ENCODE measurements at places on chromosomes 7 and 10.

GRCh38 chr7:84617265-84618030 lies 422.9 kb upstream of the SEMA3A start:
- no peak for DNase-seq

DNA sequence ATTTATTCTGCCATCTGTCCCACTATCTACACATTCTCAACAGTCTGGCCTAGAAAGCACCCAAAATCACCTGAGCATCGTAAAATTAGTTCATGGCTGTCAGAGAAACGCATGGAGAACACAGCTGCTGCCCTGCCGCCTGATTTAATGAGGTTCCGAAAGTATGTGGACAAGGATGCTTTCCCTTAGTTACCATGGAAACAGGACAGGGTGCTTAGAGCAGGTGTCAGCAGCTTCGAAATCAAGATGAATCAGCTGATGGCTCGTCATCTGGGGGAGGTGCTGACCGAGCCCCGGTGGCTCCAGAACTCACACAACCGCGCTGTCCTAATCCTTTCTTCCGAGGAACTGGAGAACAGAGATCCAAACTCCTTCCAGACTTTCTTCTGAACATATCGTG lies 151.5 kb downstream of the TEX36 start:
- DNase-seq, result peak; percentile 15

DNA sequence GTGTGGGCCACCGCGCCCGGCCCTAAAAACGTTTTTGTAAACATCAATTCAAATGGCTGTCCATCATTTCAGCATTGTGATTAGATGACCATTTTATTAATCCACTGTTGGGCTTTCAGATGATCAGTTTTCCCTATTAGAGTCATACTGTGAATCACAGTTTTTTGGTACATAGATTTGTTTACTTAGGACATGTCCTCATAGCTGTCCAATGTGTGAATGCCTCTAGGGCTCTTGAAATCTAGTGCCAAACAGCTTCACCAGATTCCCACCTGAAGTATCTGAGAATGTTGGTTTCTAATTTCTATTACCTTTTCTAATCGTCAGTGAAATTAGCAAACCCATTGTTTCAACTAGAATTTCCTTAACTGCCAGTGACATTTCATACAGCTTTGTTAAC lies 66.8 kb downstream of the UPF2 start:
- DNase-seq, result no peak

GRCh38 chr10:92082583-92083280 lies 159.2 kb downstream of the BTAF1 start:
- DNase-seq, result no peak

DNA sequence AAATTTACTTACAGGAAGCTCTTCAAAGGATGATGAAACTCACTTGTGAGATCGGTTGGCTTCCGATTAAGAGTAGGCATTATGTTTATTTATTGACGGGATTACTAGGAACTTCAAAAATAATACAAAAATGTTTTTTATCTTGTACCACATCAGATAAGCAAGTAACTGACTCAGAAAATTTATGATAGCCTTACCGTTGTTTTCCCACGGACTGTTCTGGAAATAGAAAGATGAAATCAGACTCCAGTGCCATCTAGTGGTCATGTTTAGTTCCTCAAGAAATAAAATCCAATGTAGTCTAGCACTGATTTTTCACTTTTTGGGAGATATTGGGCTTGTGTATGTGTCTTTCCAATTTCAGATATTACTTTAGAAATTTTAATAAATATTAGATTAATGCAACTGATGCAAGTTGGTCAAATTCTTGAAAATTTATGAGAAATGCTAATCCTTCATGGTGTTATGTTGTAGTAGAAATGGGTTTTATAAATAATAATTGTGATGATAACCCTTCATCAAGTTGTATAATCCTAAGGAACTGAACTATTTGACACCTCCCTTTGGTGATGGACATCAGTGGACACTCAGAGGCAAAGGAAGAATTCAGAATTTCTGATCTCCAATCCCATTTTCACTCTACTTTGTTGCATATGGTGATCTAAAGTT lies 168.8 kb downstream of the TMEM26 start:
- DNase-seq, result peak; percentile 14

DNA sequence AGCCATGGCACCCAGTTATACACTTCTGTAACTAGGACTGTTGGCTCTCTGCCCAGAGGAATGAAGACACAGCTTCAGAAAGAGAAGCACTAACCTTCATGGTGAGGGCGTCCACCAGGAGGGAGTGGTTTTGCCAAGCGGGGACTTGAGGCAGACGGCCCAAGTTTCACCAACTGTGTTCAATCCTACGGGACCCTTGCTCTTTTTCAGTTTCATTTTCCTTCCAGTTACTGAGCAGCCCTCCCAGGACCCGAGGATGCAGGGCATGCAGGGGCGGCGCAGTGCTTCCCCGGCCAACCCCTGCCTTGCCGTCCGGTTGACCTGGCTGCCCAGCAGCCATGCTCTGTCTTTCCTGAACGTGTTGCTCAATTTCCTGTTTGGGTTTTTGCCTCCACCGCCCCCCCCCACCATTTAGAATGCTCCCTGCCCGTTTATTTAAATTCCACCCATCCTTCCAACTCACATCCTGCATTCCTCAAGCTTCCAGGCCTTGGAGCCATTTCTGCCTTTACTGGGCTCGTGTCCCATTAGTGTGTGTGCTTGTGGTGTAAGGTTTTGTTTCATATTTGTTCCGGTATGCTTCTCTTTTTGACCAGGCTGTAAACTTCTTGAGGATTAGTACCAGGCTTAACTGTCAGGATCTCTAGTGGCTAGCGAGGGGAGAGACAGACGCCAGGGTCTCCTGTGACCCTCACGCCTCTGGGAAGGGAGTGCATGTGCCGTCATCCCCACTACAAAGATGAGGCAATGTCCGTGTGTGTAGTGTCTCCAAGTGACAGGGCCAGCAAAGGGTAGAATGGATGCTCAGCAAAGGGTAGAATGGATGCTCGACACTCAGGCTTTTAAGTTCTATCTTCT lies 31.6 kb downstream of the IL15RA start:
- no peak for DNase-seq

DNA sequence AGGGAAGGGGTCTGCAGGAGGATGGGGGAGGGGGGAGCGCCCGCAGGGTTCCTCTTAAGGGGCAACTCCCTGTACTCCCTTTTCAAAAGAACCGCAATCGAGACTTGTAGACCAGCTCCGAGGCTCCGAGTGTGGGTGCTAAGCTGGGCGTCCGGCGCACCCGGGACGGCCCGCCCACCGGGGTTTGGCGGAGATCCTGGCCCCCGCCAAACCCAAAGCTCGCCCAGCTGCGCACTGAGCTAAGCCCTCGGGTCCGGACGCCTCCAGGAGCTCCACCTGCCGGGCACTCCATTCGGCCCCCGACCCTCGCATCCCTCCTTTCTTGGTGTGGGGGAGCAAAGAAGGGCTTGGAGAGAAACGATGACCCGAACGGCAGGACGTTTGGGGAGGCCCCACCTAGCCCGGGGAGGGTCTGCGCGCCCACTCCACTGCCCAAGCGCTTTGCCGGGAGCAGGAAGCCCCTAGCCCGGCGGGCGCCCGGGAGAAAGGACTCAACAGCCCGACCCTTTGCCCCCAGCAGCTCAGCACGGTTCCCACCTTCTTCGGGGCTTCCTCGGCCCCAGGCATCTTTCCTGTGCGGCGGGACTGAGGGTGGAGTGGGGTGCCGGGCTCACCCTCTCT lies 651 bp downstream of the AFAP1L2 start:
- no peak for DNase-seq

DNA sequence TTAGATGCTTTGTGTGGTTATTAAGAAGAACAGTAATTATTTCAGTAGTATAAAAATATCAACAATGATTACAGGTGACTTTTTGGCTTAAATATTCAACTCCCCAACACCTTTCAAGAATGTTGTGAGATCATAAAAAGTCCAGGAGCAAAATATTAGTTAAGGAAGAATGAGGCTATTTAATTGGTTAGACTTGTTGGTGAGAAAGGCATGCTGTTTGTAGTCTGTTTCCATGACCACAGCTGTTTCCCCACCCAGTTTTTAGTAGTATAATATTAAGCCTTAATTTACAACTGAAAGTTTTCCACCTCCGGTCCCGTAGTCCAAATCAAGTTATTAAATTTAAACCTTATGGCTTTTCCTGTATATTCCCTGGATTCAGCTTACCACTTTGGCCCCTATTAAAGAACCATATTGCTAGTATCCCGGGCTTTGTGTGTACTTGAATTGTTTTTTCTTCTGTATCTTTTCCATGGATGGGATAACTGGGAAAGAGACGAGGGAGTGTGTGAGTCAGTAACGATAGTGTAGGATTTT lies 133.3 kb downstream of the CELF2 start:
- no peak for DNase-seq

GRCh38 chr10:70993051-70993450 lies 104.7 kb upstream of the PCBD1 start:
- no peak for DNase-seq

GRCh38 chr10:3099291-3100092 lies 32.1 kb downstream of the PFKP start:
- no peak for DNase-seq

GRCh38 chr7:117854186-117854585 lies 19.1 kb downstream of the CTTNBP2 start:
- no peak for DNase-seq

DNA sequence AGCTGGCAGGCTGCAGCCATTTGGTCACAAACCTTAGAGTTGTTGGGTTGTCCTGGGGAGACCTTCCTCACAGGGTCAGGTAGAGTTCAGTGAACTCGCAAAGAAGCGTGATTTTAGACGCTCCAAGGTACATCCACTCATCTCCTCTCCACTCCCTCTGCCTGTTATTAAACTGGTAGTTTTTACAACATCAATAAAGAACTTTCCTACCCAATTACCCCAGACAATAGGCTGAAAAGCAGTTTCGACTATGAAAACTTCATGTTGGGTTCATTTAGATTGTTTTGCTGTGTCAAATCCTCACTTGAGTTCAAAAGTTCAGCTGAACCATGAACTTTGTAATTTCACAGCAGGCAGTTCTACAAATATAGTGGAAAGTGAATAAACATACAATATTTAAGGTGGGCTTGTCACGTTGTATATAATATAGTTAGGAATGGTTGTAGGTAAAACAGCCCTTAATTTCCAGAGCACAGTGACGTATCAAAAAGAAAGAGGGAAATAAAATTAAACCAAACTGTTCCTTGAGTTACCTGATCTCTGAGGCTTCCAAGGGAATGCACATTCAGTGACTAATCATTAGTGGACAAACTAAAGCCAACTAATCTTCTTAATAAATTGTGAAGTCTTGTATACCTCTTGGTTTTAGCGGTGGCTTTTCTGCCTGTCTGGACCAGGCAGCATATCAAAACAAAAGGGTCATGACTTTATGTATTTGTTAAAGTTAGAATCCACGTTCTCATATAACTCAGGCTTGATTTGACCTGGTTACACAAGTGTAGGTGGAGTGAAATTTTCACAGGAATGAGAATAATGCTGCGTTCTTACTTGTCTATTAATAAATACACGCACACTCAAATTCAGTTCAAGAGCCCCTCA lies 100.5 kb downstream of the CYP26A1 start:
- DNase-seq, result no peak

DNA sequence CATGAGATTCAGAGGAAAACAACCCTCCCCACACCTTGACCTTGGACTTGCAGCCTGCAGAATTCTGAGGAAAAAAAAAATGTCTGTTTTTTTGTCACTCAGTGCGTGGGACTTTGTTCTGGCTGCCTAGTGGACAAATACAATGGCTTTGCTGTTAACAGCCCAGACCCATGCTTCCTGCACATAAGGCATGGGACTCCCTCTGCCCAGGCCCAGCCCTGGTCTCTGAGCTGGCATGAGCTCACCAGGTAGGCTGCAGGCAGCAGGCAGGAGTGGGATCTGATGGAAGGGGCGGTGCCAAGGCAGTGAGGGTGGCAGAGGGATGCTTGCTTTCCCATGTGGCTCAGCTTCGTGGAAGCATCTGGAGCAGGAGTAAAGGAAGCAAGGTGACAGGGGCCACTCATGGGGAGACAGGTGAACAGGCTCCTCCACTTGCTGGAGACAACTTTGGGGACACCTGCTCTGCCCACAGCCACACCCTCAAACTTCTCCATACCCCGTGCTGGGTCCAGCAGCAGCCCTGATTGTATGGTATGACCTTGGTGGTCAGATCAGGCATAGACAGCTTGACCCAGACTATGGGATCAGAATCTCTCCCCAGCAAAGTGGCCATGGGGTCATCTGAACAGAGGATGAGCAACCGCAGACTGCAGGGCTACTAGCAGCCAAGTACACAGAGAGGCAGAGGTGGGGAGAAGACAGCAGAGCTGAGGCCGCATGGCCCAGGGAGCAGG lies 27.0 kb downstream of the ANXA8 start:
- DNase-seq, result no peak

DNA sequence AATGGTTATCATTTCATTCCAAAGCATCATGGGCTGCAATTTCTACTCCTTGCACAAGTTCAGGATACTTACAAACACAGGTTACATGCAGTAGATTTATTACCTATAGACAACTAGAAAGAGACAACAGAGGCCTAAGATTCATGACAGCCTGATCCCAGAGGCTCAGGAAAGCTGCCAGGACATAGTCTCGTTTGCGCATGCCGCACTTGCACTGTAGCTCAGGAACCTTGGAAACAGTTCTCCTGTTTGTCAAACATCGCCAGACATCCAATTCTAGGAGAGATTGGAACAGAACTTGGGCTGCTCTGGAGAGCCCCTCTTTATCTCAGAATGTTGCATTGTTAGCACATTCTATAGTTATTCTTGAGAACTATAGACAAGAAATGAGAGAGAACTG lies 216.2 kb upstream of the CDC14C start:
- no peak for DNase-seq

DNA sequence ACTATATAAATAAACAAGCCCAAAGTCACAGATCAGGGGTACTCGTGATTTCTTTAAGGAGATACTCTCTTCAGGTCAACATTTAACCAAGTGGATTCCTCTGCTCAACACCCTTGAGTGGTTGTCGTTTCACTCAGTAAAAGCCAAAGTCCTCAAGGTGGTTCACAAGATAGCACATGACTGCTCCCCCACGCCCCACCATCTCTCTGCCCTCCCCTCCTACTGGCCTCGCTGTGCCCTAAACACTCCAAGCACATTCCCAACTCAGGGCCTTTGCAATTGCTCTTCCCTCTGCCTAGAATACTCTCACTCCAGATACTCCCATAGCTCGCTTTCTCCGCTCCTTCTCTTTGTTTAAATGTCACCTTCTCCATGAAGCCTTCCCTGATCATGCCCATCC lies 72.1 kb upstream of the FHIP2A start:
- DNase-seq, result no peak

- no peak for DNase-seq
Measured at GRCh38 chr7:30040938-30041337, 12.7 kb downstream of the PLEKHA8 start.

- peak; percentile 9 for DNase-seq
Measured at GRCh38 chr10:3948843-3949242, 163.8 kb upstream of the KLF6 start.

DNA sequence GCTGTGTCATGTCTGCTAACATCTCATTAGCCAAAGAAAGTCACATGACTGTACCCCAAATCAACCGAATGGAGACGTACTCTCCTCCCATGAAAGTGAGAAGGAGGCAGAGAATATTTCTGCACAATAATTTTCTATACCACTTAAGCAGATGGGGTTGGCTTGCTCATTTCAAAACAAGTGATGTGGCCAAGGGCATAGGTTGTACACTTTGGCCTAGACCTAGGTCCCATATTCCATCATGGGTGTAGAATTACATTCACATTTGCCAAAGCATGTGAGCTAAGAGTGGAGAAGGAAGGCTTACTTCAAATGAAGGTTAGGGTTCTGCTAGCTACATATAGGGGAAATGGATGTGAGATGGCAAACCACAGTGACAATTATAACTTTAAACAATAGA lies 83.0 kb downstream of the ZNF365 start:
- no peak for DNase-seq

- DNase-seq, result no peak
Measured at GRCh38 chr7:28280516-28280915, 99.9 kb upstream of the JAZF1 start.

- DNase-seq, result no peak
Measured at GRCh38 chr10:49679480-49679893, at the start of gene C10orf53. Gene C10orf53, plus strand, starts transcription at chr10:49679651. Its CDS starts 47 bp downstream, at chr10:49679698.
